ENCODE measurements at places on chromosomes 3 and 15.
A peak's percentile ranks its signal among the peaks of the same experiment; 100 is the strongest.

GRCh38 chr3:187669675-187670504 is at the start of gene SST:
Gene SST, minus strand, starts transcription at chr3:187670394. Its CDS starts 103 bp downstream, at chr3:187670291.
- no peak for DNase-seq

- no peak for DNase-seq
Observed at GRCh38 chr15:90560229-90560776, 30.6 kb downstream of the CRTC3 start.

DNA sequence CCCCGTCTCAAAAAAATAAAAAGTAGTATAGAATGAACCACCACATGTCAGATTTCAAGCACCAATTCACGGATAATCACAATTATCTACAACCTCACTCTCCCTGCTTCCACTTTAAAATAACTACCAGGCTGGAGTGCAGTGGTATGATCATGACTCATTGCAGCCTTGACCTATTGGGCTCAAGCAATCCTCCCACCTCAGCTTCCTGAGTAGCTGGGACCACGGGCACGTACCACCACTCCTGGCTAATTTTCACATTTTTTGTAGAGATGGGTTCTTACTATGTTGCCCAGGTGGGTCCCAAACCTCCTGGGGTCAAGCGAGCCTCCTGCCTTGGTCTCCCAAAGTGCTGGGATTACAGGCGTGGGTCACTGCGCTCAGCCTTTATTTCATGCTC is 38.1 kb upstream of the LDHAL6B start:
- no peak for DNase-seq

DNA sequence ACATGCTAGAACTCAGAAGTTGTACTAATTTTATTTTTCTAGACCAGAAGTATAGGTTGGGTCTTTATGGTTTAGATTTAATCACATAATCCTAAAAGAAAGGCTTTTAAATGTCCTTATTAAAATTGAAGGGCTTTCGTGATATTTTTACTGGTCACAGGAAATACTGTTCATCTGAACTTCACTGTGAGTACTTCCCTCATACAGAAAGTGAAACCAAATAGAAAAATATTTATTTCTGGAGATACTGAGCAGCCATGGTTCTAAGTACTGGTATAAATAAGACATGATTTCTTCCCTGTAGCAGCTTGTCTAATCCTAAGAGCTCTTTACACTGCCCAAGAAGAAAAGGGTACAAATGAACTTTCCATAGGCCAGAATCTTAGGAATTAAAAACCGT is 2.0 kb downstream of the SNRK start:
- no peak for DNase-seq

GRCh38 chr15:33396475-33396874 is 85.7 kb downstream of the RYR3 start:
- no peak for DNase-seq

DNA sequence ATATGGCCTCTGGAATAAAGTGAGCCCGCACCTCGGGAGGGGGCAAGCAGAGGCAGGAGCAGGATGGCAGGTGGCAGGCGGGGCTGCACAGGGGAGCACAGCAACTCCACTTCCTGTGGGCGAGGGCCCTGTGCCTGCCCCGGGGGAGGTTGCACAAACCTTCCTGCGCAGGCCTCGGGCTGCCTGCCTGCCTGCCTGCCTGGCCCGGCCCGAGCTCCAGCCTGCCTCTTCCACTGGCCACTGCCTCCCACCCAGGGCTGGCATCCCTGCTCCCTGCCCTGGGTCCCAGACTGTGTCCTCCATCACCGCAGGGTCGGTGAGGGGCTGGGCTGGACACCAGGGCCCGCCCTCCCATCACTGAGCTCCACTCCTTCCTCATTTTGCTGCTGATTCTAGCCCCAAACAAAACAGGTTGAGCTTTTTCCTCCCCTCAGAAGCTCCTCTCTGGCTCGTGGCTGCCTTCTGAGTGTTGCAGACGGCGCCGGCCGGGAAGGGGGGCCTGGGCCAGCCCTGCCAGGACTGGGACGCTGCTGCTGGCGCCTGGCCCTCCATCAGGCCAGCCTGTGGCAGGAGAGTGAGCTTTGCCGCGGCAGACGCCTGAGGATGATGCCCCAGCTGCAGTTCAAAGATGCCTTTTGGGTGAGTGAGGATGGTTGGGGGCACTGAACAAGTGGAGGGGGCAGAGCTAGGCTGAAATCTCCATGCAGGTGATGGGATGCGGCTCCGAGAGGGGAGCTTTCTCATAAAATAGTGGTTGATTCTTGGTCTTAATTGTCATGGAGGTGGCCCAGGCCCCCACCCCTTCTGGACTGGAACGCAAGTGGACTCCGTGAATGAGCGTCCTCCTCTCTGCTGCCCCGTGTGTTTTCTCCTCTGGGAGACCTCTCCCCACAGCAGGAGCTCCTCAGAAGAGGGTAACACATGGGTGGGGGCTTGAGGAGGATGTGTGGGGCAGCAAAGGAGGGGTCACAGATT is at the start of gene PSTPIP1:
Gene PSTPIP1 (plus strand): TSS at position 156 of the 975 bp plus-strand sequence. CDS start 448 bp downstream, at position 604.
- no peak for DNase-seq

- no peak for DNase-seq
Observed at GRCh38 chr3:37272741-37273140, 98.4 kb upstream of the LRRFIP2 start.

GRCh38 chr15:84761607-84762131 is 13.3 kb downstream of the ZNF592 start:
- DNase-seq: no peak

DNA sequence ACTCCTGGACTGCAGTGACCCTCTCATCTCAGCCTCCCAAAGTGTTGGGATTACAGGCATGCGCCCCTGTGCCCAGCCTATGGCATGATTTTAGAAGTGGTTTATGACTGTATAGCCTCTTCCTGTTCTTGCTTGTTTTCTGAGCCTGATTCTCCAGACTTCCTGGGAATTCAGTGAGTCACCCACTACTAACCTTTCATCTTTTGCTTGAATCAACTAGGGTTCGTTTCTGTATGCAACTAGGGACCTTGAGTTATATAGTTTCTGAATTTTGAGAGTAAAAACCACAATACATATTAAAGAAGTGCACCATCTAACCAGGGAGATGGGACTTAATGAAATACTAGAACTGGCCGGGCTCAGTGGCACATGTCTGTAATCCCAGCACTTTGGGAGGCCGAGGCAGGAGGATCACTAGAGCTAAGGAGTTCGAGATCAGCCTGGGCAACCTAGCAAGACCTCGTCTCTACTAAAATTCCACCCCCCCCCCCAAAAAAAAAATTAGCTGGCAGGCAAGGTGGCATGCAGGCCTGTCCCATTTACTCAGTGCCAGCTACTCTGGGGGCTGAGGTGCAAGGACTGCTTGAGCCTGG is 76.0 kb downstream of the ZNF609 start:
- DNase-seq: peak; percentile 12

- DNase-seq: no peak
Observed at GRCh38 chr15:34900748-34901147, 68.8 kb downstream of the AQR start.

DNA sequence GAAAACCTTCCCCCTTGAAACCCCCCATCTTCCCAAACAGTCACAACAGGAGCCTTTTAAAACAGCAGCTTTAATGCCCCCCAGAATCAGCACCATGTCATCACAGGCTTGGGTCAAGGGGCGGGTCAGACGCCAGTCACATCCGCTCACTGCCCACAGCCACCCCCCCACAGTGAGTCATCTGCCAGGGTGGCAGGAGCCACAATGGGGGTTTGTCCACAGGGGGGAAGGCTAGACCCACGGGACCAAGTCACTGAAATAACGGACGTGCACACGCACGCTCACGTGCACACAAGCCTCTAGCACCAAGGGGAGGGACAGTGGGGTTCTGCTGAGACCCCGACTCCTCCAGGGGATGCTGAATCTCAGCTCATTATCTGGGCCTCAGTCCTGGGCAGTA is 441 bp upstream of the UCN2 start:
- DNase-seq: no peak

GRCh38 chr15:33565094-33565493 is 254.3 kb downstream of the RYR3 start:
- no peak for DNase-seq

- DNase-seq: no peak
Observed at GRCh38 chr3:170714122-170714521, 128.2 kb upstream of the SLC7A14 start.

DNA sequence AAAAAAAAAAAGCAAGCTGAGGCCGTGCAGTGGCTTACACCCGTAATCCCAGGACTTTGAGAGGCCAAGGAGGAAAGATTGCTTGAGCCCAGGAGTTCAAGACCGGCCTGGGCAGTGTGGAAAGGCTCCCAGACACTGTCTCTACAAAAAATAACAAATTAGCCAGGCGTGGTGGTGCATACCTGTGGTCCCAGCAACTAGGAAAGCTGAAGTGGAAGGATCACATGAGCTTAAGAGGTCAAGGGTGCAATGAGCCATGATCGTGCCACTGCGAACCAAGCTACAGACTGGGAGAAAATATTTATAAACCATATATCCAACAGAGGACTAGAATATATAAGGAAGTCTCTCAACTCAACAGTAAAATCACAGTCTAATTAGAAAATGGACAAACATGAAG is 10.0 kb downstream of the KLHDC8B start:
- DNase-seq: no peak

DNA sequence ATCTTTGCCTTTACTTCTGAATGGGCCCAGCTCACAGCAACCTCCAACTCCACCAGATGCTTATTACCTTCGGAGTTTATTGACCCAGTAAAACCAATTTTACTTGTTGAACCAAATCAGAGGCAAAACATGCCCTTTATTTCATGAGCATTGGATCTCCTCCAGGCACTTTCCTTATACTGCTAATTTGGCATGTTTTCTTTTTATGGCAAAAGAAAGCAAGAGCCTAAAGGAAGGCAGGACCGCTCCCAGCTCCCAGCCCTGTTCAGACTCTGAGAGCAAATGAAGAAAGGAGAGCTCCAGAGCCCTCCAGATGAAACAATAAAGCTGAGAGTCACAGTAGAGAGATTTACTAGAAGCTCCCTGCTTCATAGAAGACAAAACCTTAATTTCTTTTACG is 81.5 kb upstream of the NR2E3 start:
- DNase-seq: no peak

DNA sequence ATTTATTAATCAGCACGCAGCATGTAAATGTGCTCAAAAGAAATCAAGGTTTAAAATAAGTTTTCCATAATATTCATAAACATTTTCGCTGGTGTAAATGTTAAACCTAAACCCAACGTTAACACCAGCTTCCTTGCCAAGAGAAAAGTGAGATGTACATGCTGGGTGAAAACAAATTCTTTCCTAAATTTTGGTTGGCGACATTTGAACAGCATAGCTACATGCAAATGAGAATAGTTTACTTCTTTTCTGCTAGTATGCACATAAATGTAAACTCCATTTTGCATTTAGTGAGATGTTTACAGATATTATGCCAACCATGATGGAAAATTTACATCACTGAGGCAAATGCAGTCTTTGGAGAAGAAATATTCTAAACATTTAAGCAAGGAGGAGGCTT is 182.2 kb downstream of the GAP43 start:
- no peak for DNase-seq

GRCh38 chr15:77038312-77039216 is 32.3 kb downstream of the TSPAN3 start:
- no peak for DNase-seq

- no peak for DNase-seq
Observed at GRCh38 chr3:14209581-14210289, 31.1 kb downstream of the LSM3 start.

- no peak for DNase-seq
Observed at GRCh38 chr15:55237219-55238130, 40.7 kb upstream of the RSL24D1 start.

- no peak for DNase-seq
Observed at GRCh38 chr3:124818398-124819091, 68.6 kb downstream of the ITGB5 start.

DNA sequence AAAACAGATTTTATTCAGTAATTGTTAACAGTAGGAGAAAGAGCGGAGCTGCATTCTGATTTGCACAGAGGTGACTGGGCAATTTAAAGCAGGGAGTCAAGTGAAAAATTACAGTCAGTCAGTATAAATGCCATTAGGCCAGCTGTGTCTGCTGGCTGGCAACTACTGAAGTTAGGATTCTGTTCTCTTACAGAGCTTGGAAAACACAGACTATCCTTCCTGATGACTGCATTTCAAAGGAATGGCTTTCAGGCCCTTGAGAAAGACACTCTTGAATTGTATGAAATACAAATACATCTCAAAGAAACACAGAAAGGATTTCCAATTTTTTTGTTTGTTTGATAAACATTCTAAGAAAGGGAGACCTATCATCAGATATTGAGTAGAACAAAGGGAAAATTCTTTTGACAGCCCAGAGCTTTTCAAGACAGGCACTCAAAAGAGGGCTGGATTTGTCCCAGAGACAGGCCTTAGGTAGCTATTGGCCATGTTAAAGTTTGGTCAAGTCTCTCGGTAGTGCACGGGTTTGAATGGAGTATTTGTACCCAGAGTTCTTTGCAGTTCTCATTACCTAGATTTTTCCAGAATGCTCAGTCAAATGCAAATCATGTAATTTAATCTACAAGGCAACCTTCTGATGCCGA is 551.2 kb upstream of the CCDC54 start:
- no peak for DNase-seq

- no peak for DNase-seq
Observed at GRCh38 chr15:75666823-75667501, 19.2 kb downstream of the SNX33 start.

- no peak for DNase-seq
Observed at GRCh38 chr3:44284949-44285348, 43.3 kb downstream of the TOPAZ1 start.

GRCh38 chr15:50418041-50418583 is 6.1 kb upstream of the USP8 start:
- no peak for DNase-seq

DNA sequence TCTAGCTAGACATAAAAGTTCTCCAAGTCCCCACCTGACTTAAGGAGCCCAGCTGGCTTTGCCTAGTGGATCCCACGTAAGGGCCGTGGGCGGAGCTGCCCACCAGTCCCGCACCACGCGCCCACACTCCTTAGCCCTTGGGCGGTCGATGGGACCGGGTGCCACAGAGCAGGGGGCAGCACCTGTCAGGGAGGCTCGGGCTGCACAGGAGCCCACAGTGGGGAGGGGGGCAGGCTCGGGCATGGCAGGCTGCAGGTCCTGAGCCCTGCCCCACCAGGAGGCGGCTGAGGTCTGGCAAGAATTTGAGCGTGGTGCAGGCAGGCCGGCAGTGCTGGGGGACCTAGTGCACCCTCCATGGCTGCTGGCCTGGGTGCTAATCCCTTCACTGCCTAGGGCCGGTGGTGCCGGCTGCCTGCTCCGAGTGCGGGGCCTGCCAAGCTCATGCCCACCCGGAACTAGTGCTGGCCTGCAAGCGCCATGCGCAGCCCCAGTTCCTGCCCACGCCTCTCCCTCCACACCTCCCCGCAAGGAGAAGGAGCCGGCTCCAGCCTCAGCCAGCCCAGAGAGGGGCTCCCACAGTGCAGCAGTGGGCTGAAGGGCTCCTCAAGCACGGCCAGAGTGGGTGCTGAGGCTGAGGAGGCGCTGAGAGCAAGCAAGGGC is 78.7 kb downstream of the SLC6A1 start:
- no peak for DNase-seq

GRCh38 chr3:44098656-44099415 is 142.8 kb upstream of the TOPAZ1 start:
- DNase-seq: no peak

- DNase-seq: no peak
Observed at GRCh38 chr3:195696632-195697278, 24.0 kb upstream of the MUC20 start.

- no peak for DNase-seq
Observed at GRCh38 chr15:69069996-69070395, 55.5 kb downstream of the NOX5 start.

GRCh38 chr3:111277226-111277625 is 205.6 kb downstream of the NECTIN3 start:
- no peak for DNase-seq
